Uterus (tissue), 4 donors: ENCODE measurements at places on chromosomes 4 and X.

DNA sequence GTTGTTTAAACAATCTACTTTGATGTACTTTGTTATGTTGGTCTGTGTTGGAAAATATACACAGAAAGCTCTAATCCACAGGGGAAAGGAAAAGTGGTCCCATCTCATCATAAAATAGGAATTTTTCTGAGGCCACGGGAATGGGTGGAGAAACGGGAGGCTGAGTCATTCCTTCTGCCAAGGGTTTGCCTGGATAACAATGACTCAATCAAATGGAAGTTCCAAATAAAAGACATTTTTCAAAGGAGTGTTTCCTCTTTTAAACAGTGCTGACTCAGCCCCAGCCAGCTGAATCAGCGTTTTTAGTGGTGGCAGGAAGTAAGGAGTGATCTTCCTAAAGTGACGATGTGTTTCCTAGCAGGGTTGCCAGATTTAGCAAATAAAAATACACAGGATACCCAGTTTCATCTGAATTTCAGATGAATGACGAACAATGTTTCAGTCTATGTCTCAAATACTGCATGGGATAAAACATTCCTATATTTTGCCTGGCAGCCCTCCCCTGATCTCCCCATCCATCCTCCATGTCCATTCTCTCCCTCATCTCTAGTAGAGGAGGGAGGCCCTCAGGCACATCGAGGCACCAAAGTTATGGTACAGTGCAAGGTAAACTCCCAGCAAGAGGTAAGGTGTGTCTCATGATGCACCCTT is 345.4 kb upstream of the GATB start:
- DNase-seq = peak; percentile 49

DNA sequence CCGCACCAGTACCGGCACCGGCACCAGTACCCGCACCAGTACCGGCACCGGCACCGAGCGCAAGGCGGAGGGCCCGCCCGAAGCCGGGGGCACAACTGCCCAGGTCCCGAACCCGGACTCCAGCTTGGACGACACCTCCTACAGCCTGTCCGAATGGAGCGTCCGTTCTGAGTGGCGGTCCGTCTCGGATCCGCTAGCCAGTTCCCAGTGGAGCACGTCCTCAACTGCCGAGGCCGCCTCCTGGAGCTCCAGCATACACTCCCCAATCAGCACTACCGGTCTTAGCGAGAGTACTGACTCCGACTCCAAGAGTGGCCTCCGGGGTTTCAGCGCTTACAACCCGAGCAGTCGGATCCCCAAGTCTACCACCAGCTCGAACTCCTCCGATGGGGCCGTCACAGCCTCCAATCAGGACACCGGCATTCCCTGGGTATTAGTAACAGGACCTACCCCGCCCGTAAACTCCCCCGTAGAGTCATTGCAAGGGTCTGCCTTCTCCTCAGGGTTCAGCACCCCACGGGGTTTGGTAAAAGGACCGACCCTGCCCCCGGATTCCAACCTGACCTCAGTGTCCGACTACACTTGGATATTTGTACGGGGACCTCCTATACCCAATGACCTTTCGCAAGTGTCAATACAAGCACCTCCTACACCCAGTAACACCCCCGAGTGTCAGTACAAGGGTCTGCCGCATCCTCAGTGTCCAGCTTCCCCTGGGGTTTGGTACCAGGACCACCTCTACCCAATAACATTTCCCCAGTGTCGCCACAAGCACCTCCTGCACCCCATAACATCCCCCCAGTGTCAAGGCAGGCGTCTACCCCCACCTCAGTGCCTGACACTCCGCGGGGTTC is 721 bp upstream of the MAOA start:
- peak; percentile 52 for DNase-seq

- DNase-seq = no peak
Measured at GRCh38 chrX:104742355-104742754, 176.4 kb downstream of the IL1RAPL2 start.

DNA sequence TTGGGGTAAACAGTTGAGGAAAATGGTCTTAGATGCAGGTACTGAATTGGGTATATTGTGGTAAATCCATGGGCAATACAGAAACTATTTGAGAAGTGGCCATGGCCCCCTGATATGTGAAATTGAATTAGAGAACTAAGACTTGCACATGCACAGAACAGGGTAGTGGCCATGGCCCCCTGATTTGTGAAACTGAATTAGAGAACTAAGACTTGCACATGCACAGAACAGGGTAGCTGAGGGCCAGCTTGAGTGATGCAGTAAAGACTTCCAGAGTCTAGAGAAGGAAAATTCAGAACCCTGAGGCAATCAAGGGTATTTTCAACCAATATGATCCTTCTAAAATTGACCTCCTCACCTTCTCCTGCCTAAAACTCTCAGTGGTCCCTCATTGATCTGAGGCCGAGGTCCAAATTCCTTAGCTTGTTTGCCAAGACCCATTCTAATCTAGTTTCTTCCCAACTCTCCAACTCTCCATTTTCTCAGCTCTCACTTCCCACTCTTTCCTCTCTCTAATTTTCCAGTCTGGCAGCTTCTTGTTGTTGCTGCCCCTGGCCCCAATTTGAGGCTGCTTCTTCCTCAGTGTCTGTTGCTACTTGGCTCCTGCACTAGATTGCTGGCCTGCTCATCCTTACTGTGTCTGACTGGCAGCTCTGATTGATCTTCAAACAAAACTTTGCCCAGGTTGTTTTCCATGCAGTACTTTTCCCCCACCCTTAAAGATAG is 72.4 kb downstream of the FRAS1 start:
- DNase-seq = no peak

GRCh38 chr4:114980932-114981708 is 132.3 kb downstream of the NDST4 start:
- DNase-seq = no peak

DNA sequence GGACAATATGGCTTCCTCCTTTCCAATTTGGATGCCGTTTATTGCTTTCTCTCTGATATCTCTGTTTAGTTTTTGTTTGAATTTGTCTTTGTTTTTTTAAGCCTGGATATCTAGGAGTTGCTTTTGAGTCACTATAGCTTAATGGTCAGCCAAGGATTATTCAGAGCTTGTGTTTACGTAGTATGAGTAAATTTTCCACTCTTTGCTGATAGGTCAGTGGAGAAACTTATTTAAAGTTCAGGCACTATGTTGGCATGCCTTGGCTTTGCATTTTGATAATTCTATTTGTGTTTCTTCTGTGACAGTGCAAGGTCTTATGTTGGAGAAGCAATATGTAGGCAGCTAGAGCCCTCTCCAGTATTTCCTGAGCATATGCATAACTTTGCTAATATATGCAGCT is 315.2 kb downstream of the GRID2 start:
- DNase-seq = no peak

GRCh38 chr4:47926667-47927258 is 12.4 kb upstream of the NFXL1 start:
- peak; percentile 21 for DNase-seq

DNA sequence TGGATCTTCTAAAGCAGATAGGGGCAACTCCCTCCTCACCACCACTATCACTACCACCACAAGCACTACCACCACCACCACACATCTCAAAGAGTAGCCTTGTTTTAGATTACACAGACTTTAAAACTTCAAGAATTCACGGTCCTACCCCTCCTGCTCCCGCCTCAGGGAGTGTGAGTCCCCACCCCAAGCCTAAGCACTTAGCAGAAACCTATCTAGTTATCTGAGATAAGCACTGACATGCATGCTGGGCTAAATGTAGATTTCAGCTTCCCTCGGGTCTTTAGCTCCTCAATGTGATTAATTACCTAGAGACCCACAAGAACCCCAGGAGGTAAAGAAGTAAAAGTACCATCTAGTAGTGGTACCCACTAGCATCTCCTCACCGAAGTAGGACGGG is 775 bp downstream of the AMOT start:
- DNase-seq = no peak

- no peak for DNase-seq
Measured at GRCh38 chrX:111411983-111412382, at the start of gene DCX. TSS of gene DCX (minus strand) at chrX:111412192. CDS start at chrX:111410398, 1,794 bp downstream.
